ENCODE measurements at places on chromosomes 4 and X.

DNA sequence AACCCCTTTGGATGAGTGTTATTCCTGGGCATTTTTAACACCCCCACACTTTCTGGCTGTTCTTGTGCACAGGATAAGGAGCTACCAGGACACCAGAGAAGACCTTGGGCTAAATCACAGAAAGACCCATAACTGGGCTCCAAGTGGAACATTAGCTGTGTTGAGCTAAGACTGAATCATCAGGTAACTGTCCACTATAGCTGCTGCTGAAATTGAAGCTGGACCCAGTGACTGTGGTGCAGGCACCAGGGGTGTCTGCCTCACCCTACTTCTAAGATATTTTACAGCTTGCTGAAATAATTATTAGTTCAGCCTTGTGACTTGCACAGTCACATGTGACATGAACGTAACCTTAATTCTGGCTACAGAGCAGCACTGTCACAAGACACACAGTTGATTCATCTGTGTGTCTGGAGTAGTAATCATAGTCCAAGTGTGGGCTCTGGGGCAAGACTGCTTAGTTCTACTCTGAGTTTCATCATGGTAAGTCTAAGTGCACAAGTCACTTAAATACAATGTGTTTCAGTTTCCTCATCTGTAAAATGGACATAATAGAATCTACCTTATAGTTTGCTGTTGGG lies 127.4 kb downstream of the SLC39A8 start:
- DNase-seq = no peak

- no peak for DNase-seq
Measured at GRCh38 chrX:128287693-128288092, 235.5 kb upstream of the ACTRT1 start.

DNA sequence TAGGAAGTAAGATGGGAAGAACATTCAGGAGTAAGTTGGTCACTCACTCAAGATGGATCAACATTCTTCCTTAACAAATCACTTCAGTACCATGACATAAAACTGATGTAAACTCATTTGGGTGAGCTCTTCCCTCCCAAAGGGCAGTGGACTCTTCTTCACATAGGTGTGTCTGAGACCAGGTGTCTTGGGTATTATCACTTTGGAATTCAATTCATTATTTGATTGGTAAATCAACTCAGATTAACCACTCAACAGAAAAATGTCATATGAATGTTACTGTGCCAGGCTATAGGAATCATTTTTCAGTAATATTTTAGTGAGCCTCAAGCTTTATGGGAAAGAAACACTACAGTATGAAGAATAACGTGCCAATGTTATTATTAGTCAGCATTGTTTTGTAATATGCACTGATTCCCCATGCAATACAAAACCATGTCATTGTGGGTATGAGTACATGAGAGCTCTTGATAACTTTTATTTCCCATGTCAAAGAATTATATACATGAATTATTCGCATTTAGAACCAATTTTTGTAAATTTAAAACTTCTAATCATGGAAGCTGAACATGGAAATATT lies 58.6 kb upstream of the ETNPPL start:
- DNase-seq = no peak

DNA sequence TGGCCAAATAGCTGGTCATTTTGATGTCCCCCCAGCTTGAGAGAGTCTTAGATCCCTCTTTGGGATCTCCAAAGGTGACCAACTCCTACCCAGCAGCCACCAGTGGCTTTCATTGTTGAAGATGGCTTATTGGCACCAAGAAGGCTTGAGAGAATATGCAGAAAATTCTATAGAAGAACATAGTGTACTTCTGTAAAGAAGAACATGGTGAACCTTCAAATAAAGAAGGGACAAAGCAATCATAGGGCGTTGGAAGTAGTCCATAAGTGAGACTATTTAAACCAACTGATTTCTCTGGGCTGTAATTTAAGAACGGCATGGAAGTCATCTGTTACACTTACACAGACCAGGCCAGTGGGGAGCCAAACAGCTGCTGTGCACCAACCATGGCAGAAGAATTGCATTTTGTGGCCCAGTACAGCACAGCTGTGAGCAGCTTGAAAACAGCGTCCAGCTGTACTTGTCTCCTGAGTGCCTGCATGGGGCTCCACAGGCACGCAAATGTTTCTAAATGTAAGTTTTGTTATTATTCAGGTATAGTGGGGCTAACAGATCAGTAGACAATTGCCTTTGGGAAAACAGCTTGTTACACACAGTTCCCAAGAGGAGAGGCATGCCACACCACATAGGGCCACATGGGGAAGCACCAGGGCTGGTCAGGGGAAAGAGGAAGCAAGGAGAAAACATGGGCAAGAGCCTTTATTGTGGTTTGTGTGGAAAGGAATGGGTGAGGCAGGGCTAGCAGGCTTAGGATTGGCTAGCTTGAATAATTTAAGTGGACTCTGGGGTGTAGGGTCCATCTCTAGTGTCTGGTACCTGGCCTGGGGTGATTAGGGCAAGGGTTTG lies 125.0 kb downstream of the ARHGAP6 start:
- DNase-seq = no peak

- no peak for DNase-seq
Measured at GRCh38 chr4:27666943-27667342, 806.3 kb downstream of the STIM2 start.

- no peak for DNase-seq
Measured at GRCh38 chr4:83920375-83920774, 384.5 kb downstream of the GPAT3 start.

DNA sequence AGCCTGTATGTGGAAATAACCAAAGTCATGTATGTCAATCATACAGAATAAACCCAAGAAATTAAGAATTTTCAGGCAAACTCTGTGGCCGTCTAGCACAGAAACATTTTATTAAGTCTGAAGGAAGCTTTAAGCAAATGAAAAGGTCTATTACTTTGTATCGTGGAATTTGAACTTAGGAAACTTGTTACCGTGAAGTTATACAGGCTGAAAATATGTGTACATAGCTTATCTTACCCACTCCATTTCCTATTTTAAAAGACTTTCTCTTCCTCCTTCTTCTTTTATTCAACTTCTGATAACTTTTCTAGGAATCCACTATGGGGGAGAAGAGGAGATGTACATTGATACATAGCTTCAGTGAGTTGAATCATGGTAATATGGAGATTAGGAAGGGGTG lies 108.3 kb downstream of the AGTR2 start:
- DNase-seq = no peak

GRCh38 chrX:153055871-153056749 lies at the start of gene PNMA3:
Gene PNMA3, plus strand, starts transcription at chrX:153056470. Its CDS starts 586 bp downstream, at chrX:153057056.
- no peak for DNase-seq

GRCh38 chrX:136764206-136764605 lies 16.5 kb downstream of the ARHGEF6 start:
- DNase-seq = no peak

DNA sequence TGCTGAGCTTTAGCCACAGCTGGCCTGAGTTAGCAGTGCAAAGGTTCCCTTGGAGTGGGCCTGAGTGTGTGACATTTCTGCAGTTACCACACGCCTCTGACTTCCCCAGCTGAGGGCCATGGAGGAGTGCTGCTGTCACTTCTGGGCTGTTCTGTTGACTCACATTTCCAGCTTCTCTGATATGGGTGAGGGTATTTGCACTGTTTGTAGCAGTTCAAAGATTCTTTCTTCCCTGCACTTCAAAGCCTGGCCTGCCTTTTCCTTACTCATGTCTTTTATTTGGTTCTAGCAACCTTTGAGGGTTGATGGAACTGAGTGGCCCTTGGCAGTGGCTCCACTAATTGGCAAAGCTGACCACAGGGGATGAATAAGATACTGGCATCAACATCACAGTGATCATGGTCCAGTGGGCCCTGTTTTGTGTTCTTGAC lies 26.4 kb upstream of the SCML1 start:
- DNase-seq = no peak

- DNase-seq = no peak
Measured at GRCh38 chrX:10450959-10451355, 169.4 kb downstream of the MID1 start.

DNA sequence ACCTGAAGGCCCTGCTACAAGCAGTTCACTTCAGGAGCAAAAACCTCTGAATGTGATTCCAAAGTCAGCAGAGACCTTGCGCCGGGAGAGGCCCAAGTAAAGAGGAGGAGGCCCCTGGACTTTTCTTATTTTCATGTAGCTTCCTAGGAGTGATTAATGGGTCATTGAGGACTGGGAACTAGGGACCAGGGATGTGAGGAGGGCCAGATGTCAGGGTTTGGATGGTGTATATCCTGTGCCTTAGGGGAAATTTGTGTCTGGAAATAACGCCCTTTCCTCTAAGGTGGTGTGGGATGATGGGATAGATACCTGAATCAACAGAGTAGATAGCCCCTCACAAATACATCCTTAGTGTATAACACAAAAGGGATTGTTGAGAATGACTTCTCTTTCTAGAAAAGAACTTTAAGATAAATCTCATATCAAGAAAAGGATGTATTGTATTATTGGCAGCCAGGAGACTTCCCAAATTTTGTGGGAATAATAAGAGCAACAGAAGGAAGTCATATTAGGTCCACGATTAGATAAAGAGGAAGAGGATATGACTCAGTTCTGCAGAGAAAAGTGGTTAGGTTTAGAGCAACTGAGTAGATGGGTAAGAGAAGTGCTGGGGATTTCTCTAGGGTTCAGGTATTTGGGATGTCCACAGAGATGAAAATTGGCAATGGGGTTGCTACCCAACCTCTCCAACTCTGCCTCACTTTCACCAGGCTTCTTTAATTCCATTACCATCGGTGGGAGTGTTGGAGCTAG lies 1.1 kb downstream of the ITGB1BP2 start:
- DNase-seq = no peak

DNA sequence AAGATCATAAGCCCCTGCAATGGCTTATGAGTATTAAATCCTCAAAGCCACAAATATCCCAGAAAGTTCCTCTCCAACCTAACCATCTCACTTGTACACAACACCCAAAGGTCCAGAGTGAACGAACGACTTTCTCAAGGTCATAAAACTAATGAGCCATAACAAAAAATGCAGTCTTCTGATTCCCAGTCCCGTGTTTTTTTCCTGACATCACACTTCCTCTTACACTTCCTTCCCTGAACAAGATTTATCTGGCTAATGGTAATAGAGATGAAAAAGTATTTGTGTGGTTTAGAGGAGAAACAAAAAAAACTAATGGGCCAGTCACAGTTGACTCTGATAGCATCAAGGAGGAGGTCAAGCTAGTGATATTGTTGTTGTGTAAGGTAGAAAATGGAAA lies 99.5 kb upstream of the KLHL13 start:
- DNase-seq = no peak

GRCh38 chr4:128908735-128909134 lies 99.2 kb downstream of the JADE1 start:
- DNase-seq = no peak

DNA sequence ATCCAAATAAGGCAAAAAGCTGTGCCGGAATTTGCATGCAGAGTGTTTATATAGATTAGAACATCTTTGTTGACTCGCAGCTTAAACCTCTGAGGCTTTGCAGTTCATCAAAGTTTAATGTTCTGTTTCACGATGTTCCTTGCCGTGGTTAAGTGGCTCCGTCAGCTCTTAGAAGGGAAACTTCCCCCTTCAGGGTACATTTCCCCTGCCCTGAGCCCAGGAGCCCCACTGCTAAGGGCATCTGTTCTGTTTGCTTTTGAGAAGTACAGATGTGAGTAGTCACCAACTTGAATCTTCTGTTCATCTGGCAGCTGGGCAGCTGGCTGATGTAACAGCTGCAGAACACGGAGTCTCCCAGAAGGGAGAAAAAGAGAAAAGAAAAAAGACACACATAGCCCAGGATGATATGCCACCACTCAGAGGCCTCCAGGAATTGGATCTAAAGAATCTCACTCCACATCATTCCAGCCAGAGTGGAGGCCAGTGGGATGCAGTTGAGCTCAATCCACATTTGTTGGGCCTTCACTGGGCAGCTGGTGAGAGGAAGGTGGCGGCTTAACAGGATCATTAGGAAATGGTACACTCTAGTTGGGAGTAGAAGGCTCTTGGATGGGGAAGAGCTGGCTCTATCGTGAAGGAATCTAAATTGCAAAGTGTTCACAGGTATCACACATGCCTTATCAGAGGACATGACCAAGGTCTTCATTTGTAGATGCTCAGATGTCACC lies 178.7 kb upstream of the RBPJ start:
- DNase-seq = no peak

DNA sequence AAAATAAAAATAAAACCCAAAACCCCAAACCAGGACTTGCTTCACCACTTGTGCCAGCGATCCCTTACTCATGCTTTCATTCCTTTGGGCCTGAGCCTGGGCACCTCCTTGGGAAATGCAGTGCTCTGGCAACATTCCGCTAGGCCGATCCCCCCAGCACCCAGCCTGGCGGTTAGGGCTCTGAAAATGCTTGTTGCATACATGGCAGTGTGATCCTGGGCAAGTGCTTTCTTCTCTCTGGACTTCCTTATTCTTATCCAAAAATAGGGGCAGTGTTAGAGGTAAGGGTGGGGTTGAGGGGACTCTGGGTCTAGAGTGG lies 4.6 kb downstream of the ZNF185 start:
- DNase-seq = no peak

GRCh38 chrX:39556056-39556455 lies 541.7 kb downstream of the BCOR start:
- DNase-seq = no peak

DNA sequence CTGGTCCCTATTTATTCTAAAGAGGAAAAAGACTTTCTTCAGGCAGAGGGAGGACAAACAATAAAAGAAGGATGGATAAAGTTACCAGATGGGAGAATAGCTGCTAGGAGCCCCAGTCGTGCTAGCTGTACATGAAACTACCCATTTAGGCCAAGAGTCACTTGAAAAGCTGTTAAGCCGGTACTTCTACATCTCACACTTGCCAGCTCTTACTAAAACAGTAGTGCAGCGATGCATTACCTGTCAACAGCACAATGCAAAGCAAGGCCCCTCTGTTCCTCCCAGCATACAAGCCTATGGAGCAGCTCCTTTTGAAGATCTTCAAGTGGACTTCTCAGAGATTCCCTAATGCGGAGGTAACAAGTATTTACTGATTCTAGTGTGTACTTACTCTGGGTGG lies 1138.8 kb downstream of the ARAP2 start:
- no peak for DNase-seq

DNA sequence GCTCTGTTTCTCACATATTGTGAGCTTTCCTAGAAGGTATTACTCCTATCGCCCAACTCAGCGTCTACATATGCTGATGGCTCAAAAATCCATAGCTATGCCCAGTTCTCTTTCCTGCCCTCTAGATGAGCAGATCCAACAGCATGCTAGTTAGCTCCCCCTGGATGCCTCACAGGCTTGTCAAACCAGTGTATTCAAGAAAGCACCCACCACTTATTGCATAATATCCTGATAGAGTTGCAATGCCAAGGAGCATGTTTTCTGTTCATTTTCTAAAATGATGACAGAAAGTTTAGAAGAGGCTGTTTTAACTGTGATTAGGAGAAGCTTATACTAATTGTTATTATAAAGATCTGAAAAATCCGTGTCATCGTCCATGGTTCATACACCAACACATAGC lies 1.9 kb upstream of the PACRGL start:
- DNase-seq = no peak

DNA sequence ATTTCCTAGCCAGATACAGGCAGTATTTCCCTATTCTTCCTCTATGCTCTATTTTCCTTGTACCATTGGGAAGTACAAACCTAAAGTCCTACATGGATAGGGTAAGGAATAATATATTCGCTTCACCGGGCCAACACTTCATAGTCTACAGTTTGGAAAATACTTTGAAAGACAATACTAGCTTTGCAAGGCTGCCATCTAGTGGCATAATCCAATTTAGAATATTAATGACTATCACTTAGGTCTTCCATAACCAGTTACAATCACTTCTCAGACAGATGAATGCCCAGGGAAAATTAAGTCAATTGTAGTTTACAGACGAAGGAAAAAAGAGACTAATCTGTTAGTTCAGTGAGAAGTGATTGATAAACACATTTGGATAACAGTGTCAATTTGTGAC lies 141.0 kb upstream of the FAM47C start:
- peak; percentile 1 for DNase-seq

GRCh38 chrX:50707955-50708699 lies 105.9 kb downstream of the SHROOM4 start:
- no peak for DNase-seq
